ENCODE measurements at places on chromosomes 6 and 20.

DNA sequence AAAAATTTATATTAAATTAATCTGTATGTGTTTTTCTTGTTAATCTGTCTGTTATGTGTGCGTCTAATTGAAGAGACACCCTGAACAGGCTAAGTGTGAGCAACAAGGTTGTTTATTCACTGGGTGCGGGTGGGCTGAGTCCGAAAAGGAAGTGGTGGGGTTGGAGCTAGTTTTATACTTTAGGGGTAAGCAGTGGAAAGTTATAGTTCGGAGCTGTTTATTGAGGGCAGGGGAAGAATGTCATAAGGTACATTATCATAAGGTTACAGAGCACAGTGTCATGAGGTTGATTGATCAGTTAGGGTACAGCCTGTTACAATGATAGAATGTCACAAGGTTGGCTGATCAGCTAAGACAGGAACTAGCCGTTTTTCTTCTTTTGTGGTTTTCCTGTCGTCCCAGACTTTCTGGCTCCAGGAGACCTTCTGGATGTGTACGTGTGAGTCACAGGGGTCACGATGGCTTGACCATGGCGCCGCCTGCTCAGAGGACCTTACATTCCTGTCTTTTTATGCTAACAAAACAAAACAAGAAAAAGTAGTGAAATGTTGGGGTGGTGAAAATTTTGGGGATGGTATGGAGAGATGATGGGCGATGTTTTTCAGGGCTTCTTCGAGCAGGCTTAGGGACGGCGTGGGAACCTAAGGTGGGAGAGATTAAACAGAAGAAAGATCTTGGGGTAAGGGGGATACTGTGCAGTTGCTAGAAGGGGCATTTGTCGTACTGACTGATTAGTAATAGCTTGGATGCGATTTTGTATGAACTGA, 754.0 kb upstream of the ADGRB3 start:
- DNase-seq: no peak

- no peak for DNase-seq
These were observed 78.7 kb downstream of the GMDS start for GRCh38 chr6:2166717-2167116.

GRCh38 chr6:52640170-52640569, 30.7 kb upstream of the TMEM14A start:
- no peak for DNase-seq

DNA sequence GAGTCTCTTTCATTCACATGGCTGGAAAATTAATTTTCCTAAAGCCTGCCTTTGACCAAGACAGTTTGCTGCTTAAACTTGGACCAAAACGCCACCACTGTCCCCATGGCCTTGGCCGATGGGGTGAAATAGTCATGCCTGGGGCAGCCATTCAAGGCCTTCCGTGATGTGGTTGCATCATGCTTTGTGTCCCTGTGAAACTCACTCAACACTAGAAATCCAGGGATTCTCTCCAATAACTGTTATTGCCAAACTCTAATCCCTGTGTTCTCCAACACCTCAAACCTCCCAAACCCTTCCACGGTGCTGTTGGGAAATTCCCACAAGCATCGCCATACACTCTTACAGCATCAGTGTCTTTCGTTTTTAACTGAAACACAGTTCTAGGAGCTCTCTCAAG, 1.4 kb upstream of the TXNDC5 start:
- no peak for DNase-seq

DNA sequence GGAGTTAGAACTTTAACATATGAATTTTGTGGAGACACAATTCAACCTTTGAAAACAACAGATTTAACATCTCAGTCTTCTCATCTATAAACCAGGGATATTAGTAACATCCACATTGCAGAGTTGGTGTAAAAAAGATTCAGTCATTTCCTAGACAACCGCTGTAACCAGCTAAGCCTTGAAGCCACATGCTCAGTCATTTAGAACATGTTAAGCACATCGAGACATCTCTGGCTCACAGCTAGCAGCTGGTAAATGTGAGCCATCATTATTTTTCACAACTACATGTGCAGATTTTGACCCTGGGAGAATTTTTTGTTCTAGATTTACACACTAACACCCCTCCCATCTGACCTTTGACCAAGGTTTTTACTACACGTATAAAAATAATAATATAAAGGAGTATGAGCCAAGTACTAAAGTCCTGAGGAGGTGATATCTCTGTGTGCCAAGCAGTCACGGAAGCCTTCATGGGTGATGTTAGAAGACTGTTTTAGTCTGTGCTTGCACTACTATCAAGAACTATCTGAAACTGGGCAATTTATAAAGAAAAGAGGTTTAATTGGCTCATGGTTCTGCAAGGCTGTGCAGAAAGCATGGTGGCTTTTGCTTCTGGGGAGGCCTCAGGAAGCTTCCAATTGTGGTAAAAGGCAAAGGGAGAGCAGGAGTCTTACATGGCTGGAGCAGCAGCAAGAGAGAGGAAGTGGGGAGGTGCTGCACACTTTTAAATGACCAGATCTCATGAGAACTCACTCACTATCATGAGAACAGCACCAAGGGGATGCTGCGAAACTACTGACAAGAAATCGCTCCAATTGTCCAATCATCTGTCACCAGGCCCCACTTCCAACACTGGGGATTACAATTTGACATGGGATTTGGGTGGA, 48.7 kb upstream of the IL20RA start:
- DNase-seq: no peak
